ENCODE measurements at places on chromosomes 4 and X.

DNA sequence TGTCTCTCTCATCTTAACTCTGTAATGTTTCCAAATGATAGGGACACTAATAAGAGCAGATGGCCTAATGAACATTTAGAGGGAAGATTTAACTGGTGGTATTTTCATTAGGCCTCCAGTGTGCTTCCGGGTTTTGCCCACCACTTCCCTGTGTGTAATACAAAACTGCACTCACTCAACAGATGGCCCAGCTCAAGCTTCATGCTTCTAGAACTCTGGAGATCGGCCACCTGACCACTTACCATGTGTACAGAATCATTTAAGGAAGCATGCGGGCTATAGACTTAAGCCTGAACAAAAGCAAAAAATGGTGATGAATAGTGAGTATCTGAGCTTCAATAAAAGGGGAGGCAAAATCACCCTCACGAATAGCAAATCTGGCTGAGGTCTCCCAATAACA, 89.3 kb downstream of the SH2D1A start:
- no peak for DNase-seq

GRCh38 chrX:152072236-152072635, 66.1 kb downstream of the MAGEA10 start:
- DNase-seq: no peak

DNA sequence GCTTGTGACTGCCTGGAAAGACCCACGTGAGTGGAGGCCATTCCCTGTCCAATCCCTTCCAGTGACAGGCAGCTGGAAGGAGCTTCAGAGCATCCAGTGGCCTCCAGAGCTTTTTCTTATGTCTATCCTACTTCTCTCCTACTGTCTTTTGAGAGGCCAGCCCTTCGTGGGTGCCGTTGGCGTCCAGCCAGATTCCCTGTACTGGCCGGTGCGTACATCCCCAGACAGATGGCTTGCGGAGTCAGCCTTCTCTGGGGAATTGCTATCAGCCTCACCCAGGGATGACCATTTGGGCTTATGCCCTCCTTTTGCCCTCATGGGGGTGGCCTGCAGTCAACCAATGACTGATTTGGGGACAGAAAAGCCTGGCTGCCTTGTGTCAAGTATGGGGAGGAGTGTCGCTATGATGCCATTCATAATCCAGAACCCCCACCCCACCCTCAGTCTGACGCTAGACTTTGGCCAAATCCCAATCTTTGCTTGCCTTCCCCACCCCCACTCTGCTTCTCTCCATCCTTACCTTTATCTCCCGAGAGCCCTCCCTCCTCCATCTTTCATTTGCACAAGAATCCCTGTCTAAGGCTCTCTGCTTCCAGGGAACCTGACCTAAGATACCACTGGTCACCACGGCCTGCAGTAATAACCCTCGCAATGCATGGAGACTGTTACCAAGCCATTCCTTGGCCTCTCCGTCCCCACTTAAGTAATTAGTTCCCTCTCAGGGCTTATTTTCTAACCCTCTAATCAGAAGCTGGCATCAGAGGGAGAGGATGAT, 150.3 kb upstream of the BCOR start:
- no peak for DNase-seq

GRCh38 chr4:26022346-26023202, 108.6 kb downstream of the SMIM20 start:
- no peak for DNase-seq

DNA sequence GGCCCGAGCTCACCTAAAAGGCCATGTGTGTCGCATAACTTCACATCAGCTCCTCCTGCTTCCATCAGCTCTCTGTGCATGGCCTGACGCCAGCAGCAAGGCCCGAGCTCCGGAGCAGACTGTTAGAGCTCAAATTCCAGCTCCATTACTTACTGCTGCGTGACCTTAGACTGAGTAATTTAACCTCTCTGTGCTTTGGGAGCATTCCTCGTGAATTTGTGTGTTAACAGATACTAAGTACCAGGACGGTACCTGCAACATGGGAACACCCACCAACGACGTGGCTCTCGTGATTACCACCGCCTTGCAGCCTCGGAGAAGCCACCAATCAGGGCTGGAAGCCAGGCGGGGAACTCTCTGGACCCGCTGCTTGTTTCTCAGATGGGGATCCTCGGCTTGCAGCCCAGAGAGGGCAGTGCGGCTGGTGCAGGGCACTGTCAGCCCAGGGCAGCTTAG, 12.9 kb downstream of the LETM1 start:
- DNase-seq: no peak

- no peak for DNase-seq
Observed at GRCh38 chr4:95086551-95086950, 328.8 kb downstream of the BMPR1B start.

DNA sequence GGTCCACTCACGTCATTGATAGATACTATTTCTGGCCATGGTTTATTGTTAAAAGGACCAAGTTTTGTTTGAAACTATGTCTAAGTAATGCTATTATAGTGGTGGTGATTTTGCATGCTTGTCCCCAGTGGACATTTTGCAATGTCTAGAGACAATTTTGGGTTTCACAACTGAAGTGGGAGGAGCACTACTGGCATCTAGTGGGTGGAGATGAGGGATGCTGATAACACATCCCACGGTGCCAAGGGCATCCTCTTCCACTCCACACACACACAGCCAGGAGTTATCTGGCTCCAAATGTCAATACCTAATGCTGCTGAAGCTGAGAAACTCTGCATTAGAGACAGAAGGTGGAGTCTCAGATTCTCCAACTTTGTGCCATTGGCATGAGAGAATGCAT, 131.2 kb downstream of the FRMPD4 start:
- DNase-seq: no peak

- no peak for DNase-seq
Observed at GRCh38 chr4:75584067-75584466, 28.2 kb downstream of the ODAPH start.

DNA sequence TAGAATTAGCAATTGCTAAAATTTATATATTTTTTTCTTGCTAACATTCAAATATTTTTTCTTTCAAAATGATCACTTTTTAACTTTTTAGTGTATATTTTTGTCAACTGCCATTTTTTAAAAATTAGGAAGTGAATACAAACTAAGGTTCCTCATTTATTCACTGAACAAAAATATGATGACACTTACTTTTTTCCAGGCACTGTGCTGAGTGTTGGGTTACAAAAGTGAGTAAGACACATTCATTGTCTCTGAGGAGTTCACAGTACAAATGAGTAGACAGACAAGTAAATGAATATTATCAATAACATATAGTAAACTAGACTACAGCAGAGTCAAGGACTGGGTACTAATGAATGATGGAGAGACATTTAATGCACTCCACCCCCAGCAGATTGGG, 543.5 kb downstream of the PDHA2 start:
- DNase-seq: no peak

- no peak for DNase-seq
Observed at GRCh38 chrX:14616836-14617235, 87.5 kb downstream of the GLRA2 start.

GRCh38 chr4:165177725-165178666, 29.4 kb upstream of the KLHL2 start:
- no peak for DNase-seq

DNA sequence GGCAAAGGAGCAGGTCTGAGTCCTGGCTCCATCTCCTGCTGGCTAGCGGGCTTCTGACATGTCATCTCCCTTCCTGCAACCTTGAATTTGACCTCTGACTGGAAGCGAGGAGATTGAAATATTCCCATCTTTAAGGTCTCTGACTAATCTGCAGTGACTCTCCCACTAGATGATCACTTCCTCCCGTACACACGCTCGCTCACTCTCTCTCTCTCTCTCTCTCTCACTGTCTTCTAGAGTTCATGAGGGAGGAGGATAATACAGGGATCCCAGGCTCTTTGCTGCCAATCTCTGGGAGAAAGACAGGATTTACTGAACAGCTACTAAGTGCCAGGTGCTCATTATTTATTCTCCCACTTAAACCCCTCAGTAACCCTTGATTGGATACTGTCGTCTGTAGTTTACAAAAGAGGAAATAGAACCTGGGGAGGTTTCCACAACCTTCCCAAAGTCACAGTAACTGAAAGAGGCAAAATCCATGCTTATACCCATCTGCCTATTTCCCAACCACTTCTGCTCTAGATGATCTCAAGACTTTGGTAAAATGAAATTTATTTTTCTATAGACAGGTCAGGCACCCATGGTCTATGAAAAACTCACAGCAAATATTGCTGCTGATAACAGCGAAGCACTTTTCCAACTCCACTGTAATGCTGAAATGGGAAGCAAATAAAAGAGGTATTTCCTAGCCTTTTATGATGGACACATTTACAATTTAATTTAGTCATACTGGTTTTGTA, 193.5 kb upstream of the C1QTNF7 start:
- no peak for DNase-seq

DNA sequence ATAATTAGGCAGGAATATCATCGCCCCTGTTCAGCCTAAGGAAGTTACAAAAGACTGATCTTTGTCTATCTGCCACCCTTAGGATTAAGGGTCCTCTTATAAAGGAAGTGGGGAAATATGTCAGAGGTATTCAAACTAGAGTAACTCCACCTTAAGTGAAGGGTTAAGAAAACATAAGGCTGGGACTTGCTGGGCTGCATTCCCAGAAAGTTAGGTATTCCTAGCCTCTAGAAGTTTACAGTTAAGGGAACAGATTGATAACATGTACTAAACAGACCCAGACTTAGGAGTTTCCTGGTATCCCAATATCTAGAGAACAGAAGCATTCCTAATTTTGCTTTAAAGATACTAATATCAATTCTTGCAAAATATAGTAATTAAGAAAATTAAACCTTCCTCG, 6.0 kb downstream of the CXCL2 start:
- DNase-seq: no peak

DNA sequence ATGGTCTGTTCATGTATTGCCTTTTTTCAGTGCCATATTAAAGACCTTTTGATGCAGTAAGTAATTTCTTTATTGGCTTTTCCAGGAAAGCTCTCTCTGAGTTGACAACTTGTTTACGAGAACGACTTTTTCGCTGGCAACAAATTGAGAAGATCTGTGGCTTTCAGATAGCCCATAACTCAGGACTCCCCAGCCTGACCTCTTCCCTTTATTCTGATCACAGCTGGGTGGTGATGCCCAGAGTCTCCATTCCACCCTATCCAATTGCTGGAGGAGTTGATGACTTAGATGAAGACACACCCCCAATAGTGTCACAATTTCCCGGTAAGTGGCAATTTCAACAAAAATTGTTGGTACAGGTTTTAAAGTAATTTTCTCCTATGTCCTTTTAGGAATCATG, 148.0 kb downstream of the STIM2 start:
- no peak for DNase-seq

DNA sequence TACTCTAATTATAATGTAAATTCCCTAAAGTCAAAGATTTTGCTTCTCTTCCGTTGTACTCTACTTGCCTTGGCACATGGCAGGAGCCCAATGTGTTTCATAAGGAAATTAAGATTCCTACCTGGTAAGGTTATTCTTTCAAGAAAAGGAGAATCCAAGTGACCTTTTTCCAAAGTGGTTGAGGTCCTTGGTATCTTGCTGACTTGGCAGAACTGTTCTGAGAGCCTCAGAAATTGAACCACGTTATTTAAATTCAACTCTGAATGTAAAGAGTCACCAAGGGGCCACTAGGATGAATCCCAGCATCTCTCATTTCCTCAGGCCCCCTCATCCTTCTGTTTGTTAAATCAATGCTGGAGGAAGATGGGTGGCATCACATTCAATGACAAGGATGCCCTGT, 418.2 kb upstream of the MAGEB2 start:
- DNase-seq: no peak

- DNase-seq: peak; percentile 68
Observed at GRCh38 chr4:186192066-186192612, 772 bp downstream of the CYP4V2 start.

- no peak for DNase-seq
Observed at GRCh38 chr4:69793732-69794131, 33.3 kb upstream of the SULT1B1 start.

DNA sequence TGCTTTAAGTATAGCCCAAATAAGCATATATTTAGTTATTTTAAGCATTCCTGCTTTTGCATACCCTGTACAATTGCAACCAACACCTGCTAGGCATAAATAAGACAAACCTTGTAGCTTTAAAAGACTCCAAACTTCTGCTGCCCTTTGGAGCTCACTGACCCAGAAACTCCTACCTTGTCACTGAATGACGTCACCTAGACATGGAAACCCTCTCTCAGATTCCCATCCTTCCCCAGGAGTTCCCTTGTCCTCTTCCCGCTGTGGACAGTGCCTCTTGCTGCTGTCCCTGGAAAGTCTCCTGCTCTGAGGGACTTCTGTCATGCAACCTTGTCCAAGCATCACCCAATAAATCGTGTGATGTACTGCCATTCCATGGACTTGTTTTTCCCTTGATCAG, 507.2 kb downstream of the GRXCR1 start:
- DNase-seq: no peak

- DNase-seq: no peak
Observed at GRCh38 chrX:18410038-18410437, 15.4 kb upstream of the CDKL5 start.

DNA sequence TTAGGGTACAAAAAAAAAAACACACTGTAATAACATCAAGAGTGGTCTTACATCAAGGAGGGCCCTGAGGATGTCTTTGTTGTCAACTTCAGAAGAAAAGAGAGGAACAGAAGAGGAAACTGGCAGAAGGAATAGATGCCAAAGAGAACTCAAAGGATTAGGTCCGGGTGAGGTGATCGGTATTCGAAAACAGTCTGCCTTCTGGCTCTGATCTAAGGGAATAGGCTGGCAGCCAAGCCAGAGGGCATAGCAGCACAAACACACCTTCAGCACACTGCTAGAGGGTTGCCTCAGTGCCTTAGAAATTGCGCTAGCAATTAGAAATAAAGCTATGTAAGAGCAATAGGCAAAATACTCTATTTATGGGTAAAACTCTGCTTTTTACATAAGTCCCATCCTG, 91.4 kb upstream of the TTC29 start:
- no peak for DNase-seq

GRCh38 chrX:148562846-148563245, 62.4 kb downstream of the AFF2 start:
- DNase-seq: no peak

DNA sequence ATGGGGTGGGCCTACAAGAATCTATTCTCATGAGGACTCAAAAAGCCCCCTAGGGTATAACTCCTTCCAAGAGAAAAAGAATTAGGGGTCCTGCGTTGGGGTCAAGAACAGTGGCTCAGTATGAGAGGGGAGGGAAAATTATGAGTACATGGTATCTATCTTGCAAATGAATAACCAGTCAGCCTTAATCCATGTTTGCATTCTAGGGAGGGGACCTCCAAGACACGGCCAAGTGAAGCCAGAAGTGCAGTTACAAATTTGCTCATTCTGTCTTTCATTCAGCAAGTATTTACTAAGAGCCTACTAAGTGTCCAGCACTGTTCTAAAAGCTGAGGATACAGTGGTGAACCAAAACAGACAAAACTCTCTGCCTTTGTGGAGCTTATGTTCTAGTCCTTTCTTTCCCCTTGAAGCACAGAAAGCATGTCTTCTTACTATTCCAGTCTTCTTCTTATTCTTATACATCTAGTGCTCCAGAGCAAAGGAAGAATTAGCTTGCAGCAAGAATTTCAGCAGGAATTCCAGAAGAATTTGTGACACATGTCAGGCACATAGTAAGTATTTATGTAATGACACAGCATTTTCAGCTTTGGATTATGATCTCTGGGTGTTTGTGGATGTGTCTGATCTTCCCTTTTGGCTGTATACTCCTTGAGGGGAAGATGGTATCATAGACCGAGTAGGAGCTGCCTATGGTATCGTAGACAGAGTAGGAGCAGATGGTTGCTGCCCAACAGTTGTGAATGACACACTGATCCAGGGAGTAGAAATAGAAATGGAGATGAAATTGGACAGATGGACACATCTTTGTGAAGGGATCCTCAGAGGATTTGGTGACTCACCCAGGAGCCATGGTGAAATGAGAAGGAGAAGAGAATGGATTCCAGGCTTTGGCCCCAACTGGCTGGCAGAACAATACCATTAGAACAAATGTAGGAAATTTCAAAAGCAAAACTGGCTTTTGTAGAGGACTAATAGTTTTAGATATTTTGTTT, 75.9 kb downstream of the COQ2 start:
- DNase-seq: no peak

All from DND-41 (cell line).